ENCODE measurements at places on chromosomes 5 and 9.

- DNase-seq: no peak
These were observed 148.3 kb upstream of the MOCS2 start for GRCh38 chr5:53257806-53258373.

- no peak for DNase-seq
These were observed 45.0 kb upstream of the SLC28A3 start for GRCh38 chr9:84385386-84386040.

GRCh38 chr5:75286211-75286773, 49.6 kb upstream of the ANKRD31 start:
- no peak for DNase-seq

DNA sequence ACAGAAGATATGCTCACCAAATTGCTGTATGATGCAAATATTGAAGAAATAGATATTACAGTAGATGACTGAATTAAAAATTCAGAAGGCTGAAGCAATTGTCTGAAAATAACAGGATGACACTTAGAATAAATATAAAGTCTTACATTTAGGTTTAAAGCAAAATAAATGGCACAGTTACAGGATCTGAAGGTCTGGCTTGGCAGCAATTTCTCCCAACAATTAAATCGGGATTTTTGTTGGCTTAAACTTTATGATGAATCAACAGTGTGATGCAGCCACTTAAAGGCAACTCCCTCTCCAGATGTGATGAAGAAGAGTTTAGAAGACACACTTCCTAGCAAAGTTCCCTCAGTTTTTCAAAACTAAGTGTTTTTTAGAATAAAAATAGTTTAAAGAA, 80.5 kb downstream of the NREP start:
- no peak for DNase-seq

GRCh38 chr5:170426149-170426767, 37.1 kb upstream of the KCNMB1 start:
- no peak for DNase-seq

DNA sequence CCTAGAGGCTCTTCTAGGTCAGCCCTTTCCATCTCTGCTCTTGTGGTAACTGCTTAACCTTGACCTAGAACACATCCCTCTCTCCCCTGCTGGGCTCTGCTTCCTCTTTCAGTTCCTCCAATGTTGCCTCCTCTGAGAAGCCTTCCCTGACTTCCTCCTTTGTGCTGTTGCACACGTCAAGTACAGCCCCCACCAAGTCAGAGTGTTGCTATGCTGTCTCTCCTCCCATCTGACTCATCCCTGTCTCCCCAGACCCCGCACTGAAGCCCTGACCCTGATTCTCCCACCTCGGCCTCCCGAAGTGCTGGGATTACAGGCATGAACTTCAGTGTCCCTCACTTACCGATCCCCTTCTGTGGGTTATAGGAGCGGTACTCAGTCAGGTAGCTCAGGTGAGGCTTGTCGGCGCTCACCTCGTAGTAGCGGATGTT, 10.4 kb upstream of the TRIM14 start:
- no peak for DNase-seq

DNA sequence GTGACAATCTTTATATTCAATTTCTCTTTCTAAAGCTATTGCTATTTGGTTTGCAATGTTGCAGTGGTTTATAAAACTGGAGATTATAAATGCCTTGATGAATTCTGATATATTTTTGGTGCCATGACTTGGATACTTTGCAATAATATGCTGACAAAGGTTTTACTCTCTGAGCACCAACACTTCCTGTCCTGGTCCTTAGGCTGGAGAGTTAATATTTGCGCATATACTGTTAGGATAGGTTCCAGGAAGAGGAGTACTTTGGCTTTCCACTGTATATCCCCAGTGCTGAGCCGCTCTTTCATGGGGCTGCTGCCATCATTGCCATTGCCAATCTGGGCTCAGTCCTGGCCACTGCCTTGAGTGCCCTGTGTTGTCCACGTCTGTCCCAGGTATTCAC, 139.6 kb downstream of the ZCCHC7 start:
- DNase-seq: no peak

DNA sequence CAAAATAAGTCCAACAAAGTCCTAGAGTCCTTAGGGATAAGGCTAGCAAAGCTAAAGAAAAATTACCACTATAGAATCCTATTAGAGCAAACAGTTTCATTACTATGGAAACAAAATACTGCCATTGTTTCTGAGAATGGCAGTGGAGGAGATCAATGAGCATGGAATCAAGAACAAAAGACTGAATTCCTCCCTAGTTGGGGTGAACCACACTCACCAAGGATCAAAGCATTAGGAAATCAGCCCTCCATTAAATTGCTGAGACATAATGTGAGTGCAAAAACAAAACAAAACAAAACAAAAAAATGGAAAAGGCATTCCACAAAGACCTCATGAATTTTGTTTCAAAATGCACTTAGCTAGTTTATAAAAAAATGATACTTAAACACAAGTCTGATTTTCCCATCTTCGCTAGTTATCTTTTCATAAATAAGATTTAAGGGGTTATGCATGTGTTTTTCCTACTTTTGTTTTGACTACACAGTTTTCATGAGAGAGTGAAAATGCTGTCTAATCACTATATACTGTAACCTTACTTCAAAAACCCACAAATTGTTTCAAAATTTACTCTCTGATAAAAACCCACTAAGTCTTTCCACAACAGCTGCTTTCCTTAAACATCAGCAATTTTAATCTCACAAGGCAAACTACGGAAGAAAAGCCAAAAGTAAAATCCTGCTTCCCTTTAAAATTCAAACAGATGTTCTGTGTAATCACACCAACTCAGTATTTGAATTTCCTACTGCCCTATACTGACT, 9.7 kb downstream of the SERINC5 start:
- DNase-seq: no peak

- no peak for DNase-seq
These were observed 177.7 kb downstream of the CPLANE1 start for GRCh38 chr5:37071487-37071886.

DNA sequence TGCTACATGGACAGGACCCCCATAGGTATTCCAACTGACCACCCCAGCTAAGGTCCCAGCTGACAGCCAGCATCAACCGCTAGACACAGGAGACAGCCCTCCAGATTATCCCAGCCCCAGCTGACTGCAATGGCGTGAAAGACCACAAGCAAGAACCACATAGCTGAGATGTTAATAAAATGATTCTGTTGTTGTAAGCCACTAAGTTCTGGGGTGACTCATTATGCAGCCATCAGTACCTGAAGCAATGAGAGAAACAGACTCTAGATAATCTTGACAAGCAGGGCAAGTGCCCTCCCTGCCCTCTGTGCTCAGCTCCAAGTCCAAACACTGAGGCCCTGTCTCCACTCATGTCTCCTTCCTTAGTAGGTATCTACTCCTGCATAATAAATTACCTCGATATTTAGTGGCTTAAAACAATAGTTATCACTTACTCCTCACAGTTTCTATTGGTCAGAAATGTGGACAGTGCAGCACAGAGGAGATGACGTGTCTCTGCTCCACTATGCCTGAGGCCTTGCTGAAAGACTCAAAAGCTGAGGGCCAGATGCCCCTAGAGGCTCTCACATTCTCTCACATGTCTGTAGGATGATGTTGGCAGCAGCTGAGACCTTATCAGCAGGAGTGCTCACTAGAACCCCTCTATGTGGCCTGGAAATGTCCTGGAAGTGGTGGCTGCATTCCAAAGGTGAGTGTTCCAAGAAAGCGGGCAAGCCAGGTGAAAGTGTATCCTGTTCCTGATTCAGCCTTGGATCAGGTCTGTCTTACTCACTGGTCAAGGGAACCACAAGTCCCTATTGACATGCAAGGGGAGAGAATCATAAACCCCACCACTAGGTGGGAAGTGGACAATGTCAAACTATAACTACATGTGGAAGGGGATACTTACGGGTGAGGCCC, 2.5 kb downstream of the MGAT1 start:
- DNase-seq: no peak

DNA sequence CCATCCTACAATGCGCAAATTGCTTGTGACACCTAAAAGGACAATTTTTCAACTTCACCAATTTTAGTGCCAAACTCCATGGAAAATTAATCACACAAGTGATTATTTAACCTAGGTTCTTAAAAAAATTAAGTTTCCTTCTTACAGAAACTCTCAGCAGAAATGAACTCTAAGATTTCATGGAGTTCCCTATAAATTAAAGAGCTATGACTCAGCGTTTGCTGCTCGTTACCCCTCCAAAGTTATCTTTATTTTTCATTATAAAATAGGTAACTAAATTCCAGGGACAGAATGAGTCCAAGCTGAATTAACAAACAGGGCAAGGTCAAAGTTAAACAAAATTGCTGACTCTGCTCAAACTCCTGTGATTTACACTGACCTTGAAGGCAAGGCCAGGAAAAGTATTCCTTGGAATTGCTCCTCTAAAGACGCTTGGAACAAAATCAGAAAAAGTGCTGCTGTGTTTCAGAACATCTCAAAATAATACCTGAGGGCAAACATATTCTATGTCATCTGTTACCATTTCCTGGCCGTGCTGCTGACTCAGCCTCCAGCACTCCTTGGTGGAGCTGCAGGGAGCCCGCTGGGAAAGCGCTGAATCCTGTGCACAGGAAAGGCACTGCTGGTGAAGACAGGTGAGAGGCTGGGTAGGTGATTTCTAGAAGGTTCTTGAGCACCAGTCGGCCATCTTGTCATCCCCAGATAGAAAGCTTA, 2.5 kb upstream of the CMBL start:
- no peak for DNase-seq

GRCh38 chr9:76510446-76510845, 51.5 kb downstream of the GCNT1 start:
- no peak for DNase-seq

DNA sequence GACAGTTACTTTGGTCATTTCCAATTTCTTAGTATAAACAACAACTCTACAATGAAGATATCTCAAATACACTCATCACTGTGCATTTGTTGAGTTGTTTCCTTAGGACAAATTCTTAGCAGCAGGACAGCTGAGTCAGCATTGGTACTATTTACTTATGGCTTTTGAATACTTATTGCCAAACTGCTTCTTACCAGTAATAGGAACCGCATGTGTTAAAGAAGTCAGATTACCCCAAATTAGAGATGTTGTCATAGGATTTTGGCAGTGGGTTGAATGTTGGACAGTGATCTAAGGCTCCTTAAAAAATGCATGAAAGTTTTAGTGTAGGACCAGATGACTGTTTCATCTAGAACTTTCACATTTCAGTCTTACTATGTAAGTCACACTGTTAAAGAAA, 280.1 kb upstream of the DMRT1 start:
- no peak for DNase-seq

GRCh38 chr9:131391020-131391419, 2.9 kb upstream of the PRRC2B start:
- DNase-seq: no peak

DNA sequence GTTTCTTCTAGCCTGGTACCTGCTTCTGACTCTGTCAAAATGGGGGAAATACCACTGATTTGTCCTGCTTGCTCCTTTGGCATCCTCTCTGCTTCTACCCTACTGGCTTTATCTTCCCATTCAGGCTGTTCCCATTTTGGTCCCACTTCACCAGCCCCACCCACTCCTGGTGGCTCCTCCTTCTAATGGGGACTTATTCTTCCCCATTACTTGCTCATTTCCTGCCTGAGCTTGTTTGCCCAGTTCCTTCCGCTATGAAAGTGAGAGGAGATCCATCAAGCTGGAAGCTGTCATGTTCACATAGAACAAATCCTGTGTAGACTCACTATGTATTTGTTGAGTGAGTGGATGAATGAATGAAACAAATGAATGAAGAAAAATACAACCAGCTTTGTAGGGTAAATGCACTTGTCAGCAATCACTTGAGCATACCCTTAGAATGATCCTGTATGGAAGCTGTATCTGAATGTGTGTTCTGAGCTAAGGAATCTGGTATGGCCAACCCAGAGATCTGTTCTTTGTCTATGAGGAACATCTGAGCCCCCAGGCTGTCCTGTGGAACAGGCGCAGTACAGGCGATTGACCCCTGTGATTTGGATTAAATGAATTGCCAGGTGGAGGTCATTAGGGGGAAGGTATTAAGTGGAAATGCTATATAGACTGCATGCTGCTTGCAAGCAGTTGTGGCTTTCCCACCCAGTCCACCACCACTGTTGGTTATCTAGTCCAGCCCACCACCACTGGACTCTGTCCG, 89.5 kb downstream of the APBA1 start:
- no peak for DNase-seq

DNA sequence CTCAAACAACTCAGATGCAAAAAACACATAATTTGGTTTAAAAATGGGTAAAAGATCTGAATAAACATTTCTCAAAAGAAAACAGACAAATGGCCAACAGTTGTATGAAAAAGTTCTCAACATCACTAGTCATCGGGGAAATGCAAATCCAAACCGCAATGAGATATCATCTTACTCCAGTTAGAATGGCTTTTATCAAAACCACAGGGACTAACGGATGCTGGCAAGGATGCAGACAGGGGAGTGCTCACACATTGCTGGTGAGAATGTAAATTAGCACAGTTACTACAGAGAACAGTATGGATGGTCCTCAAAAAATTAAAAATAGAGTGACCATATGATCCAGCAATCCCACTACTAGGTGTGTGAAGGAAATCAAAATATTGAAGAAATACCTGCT, 589.1 kb upstream of the ADAMTS16 start:
- no peak for DNase-seq

- DNase-seq: no peak
These were observed 126.5 kb downstream of the MYO10 start for GRCh38 chr5:16809395-16810207.
